RWPE1 (cell line): ENCODE measurements at places on chromosomes 6 and 20.

GRCh38 chr6:65938000-65938399 is 231.0 kb upstream of the EYS start:
- no peak for DNase-seq

- peak; percentile 40 for DNase-seq
Measured at GRCh38 chr20:46774943-46775560, 65.6 kb downstream of the SLC2A10 start.

DNA sequence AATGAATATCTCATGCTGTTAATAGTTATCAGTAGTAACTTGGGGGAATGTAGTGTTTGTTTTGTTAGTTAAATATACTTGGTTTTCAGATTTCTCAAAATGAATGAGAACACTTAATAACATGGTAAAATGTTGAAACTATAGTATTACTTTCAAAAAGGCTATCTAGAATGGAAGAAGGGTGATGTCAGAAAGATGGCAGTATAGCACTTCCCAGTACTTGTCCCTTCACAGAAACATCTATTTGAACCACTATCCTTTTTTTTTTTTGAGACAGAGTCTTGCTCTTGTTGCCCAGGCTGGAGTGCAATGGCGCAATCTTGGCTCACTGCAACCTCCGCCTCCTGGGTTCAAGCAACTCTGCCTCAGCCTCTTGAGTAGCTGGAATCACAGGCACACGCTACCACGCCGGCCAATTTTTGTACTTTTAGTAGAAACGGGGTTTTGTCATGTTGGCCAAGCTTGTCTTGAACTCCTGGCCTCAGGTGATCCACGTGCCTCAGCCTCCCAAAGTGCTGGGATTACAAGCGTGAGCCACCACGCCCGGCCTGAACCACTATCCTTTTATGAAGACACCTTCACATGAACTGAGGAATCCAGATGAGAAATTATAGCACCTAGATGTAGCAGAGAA is 4.7 kb upstream of the ECHDC1 start:
- DNase-seq = no peak

DNA sequence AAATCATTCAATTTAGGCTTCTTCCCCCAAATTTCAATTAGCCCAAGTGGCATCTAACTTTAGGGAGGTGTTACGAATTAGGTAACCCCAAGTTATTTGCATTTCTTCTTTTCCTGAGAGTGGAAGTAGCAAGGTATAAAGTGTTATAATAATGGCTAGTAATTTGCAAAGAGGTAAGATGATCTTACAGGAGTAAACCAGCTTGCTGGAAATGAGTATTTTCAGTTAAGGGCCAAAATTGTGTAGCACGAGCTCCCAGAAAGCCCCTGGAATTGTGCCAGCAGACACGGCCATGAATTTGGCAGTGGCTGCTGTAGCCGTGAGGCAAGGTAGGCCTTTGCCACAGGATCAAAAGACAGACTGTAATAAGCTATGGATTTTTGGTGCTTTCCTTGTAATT is 38.0 kb downstream of the CITED2 start:
- no peak for DNase-seq

GRCh38 chr6:134098276-134098675 is 45.9 kb upstream of the SLC2A12 start:
- no peak for DNase-seq

DNA sequence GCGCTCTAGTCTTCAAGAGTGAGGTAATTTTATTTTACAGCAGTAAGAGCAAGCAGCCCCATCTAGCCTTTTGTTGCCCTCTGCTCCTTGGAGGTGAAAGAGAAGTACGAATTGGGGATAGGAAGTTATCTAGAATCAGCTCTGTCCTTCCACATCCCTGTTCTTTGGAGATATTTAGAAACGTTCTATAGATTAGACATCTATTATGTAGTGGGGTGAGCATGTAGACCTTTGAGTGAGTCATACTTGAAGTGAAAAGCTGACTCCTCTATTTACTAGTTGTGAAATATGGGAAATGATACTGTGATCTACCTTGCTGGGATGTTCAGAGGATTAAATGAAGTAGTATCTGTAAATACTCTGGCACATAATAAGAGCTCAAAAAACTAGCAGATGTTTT is 36.0 kb upstream of the SLC35D3 start:
- DNase-seq = peak; percentile 60

DNA sequence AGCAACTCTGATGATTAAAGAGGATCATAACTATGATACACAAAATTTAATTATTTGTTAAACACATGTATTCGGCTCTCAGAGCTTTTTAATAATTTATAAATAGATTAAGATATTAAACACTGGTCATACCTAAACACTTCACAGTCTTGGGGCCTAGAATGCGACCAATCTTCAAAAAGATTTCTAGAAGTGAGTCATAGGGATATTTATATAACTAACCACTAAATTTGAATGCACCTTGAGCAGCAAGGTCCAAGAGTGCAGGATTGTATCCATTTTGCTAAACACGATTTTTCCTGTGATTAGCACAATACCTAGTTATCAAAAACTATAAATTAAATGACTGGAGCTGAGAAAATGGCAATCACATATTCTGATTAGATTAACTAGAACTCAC is 709.3 kb downstream of the EPHA7 start:
- no peak for DNase-seq

- no peak for DNase-seq
Measured at GRCh38 chr6:89387516-89388201, 24.4 kb downstream of the RRAGD start.

DNA sequence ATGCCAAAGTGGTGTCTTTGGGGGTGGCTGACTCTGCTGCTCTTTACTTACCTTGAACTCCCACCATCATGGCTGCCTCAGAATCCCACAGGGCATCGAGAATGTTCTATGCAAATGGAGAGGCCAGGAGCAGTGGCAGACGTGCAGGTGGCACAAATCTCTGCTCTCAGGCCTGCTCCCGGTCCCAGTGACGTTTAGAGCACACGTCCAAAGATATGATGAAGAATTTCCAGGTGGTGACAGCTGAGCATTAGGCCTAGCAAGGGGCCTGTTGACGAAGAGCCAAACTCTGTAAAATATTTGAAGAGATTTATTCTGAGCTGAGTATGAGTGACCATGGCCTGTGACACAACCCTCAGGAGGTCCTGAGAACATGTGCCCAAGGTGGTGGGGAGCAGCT is 19.0 kb upstream of the UNC93A start:
- no peak for DNase-seq

- DNase-seq = no peak
Measured at GRCh38 chr6:2655844-2656433, 94.8 kb downstream of the MYLK4 start.

DNA sequence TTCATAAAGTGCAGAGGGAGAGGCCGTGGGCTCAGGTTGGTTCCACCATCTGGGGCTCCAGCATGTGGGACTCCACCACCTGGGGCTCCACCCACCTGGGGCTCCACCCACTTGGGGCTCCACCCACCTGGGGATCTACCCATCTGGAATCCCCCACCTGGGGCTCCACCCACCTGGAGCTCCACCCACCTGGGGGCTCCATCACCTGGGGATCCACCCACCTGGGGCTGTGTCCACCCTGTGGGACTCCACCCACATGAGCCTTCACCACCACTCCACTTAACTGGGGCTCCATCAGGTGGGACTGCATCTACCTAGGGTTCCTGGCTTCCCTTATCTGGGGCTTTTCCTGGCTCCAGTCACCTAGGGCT is 226.0 kb upstream of the CDYL start:
- no peak for DNase-seq
